ENCODE measurements at places on chromosomes 3 and 15.

DNA sequence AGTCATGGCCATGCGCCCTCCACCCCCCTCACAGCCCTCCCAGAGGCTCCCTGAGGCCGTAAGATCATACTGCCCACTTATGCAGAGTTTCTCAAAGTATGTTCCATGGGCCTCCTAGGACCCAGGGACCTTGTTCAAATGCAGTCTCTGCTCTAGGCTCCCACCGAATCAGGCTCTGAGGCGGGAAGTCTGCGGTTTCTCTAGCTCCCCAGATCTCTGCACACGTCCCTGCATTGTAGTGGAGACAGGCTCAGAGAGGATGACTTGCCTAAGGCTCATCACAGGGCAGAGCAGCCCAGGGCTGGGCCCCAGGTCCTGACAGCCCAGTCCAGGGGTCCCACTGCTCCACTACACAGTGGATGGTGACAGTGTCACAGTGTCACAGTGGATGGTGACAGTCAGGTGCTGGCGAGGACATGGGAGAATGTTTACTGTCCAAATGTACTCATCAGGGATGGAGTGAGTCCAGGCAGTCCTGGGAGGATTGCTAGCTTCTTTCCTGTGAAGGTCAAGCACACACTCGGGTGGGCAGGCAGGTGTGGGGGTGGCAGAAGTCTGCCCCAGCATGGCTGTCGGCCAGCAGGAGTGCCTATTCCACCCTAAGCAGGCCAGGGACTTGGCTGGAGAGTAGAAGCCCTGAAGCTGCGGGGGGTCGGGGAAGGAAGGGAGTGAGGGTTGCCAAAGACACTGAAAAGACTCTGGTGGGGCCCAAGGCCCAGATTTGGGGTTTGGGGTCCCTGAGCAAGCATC is 12.4 kb downstream of the ANKRD63 start:
- DNase-seq, result no peak

- no peak for DNase-seq
Observed at GRCh38 chr15:57334257-57334656, 42.0 kb upstream of the CGNL1 start.

GRCh38 chr3:43222590-43222989 is 63.8 kb upstream of the SNRK start:
- no peak for DNase-seq

- peak; percentile 62 for DNase-seq
Observed at GRCh38 chr3:8239718-8240695, 261.6 kb upstream of the LMCD1 start.

DNA sequence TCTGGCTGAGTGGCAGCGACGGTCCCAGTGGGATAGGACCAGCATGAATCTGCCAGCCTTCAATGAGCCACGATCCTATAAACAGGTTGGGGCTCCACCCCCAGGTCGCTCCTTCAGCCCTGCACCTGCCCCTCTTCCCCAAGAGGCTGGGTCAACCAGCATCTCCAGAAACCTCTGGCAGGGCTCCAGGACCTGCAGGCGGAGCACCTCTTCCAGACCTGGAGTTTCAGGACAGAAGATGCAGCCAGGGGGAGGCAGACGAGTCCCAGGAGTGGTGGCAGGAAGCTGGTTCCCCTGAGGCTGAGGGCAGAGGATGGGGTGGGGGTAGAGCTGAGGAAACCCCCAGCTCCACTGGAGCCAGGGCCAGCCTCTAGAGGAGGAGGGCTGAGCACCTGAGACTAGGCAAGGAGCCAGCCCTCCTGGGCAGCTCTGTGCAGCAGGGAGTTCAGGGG is at the start of gene PLA2G4D:
Gene PLA2G4D, minus strand, starts transcription at position 51 of the 452 bp plus-strand sequence. CDS start 103 bp downstream, outside the sequence.
- DNase-seq, result no peak

DNA sequence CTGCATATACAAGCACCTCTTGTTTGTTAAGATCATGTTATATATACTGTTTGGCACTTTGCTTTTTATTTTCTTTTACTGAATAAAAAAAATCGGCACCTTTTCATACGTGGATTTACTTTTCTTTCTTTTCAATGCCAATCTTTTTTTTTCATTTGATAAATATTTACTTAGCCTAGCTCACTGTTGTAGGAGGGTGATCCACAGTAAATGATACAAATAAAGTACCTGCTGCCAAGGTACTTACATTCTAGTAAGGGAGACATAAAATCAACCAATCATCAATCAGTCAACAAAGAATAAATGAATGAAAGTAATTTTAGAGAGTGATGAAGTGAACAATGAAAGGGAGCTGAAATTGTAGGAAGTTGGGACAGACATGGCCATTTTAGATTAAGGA is 18.3 kb downstream of the GNB5 start:
- DNase-seq, result no peak

- DNase-seq, result peak; percentile 69
Observed at GRCh38 chr15:99486371-99487336, 79.1 kb upstream of the MEF2A start.

DNA sequence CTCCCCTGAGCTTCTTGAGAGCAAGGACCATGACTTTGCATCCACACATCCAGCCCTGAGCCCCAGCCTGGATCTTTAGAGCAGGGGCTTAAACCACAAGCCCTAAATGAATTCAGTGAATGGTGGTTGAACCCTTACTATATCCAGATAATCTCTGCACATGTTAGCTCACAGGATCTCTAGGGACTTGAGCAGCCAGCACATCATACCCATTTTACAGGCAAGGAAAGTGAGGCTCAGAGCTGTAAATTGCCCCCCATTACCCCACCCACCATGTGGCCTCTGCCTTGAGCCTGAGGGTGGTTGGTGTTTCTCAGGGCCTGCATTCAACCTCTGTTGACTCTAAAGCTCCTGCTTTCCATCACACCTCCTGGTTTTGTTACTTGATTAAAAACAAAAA is 27.6 kb downstream of the EAF1 start:
- no peak for DNase-seq

GRCh38 chr15:56948000-56948763 is 29.7 kb downstream of the TCF12 start:
- no peak for DNase-seq

- no peak for DNase-seq
Observed at GRCh38 chr3:152547153-152547552, 278.4 kb downstream of the MBNL1 start.

DNA sequence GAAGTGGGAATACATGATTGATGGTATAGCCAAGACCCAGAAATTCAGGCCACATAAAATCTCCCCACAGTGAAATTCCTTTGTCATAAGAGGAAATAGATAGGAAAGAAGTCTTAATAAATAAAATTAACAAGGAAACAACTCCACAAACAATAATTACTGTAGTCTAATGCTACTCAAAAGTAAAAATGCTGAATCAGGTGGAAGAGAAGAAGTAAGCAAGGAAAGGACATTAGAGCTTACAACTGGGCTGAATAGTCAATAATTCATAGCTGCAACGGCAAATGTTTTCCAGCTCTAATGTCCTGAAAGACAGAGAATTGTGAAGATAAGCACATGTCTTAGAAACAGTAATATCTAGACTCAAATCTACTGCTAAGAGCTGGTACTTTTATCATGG is 64.4 kb downstream of the STRIT1 start:
- DNase-seq, result no peak

DNA sequence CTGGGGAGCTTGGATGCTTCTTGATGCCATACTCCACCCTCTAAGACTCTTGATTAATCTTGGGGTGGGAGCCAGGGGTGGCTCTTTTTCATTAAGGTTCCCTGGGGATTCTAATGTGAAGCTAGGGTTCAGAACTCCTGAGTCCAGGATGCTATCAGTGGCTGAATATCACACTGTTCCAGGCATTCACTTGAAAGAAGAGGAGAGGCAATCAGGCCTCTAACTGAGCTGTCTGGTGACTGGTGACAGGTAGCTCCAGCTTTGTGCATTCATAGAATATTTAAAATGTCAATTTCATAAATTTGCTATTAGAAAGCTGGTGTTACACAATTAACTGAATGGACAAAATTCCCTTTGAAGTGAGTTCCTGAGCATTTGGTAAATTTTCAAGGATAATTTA is 139.0 kb downstream of the CHDH start:
- DNase-seq, result no peak

DNA sequence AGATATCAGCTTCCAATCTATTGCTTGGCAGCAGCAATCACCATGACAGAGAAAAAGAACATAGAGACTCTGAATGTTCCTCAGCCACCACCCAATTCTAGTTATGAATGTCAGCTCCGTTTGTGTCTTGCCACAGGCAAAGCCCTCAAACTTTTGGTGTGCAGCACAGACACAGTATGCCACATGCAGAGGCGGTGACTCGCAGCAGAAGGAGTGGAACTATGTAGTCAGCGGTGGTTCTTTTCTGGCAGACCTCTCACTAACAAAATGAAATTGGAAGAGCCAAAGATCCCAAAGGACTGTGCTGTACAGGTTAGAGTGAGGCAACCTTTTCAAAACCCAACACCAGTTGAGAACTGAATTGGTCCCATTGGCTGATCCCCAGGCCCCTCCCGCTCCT is 220.9 kb downstream of the SLC9A9 start:
- no peak for DNase-seq

GRCh38 chr15:64651601-64652191 is 123.7 kb downstream of the RBPMS2 start:
- no peak for DNase-seq

GRCh38 chr15:57090496-57090859 is 172.0 kb downstream of the TCF12 start:
- DNase-seq, result no peak

GRCh38 chr15:39029741-39030140 is 465.1 kb upstream of the RASGRP1 start:
- DNase-seq, result no peak

DNA sequence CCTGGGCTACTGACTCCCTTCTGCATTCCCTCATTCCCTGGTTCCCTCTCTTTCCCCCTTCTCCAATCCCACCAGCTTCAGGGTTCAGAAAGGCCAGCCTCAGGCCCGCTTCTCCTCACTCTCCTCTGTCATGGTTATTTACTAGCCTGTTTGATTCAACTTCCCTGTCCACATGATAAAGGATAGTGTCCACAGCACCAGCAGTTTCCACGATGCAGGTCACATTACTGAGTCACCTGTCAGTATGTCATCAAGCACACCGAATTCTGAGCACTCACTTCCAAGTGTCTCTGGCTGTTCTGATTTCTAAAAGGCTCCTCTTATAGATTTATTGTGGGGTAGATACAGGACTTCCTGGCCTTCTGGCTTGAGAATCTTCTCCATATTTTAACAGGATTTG is 96.6 kb upstream of the CTNNB1 start:
- no peak for DNase-seq

- DNase-seq, result no peak
Observed at GRCh38 chr15:75199357-75199940, 2.2 kb upstream of the C15orf39 start.

DNA sequence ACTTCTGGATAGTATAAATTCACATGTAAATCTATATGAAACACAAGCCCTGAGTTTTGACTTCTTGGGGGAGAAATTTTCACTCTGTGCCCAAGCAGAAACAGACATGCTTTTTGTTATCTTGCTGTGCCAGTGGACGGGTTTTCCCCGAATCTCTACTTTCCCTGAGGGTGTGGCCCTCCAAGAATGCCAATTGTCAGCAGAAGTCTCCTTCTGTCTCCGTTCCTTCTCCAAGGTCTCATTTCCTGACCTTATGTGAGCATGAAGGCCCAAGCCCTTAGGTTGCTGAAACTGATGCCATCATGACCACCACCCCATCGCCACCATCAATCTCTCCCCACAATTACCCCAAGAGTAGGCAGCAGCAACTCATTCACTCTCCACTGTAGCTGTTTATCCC is 253.8 kb downstream of the XXYLT1 start:
- no peak for DNase-seq

DNA sequence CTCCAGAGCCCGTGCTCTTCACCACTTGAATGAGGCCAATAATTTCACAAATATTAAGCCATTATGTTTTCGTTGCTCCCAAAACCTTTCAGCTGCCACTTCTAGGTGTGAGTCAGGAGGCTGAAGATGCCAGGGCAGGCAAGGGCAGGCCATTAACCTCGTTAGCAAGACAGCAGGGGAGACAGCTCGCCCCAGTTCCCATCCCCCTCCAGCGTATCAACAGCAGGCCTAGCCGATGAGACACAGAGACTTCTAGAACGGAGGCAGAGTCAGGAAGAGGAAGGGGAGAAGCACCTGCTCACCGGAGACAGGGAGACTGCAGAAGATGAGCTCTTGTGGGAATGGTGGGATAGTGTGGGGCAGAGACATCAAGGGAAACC is 28.0 kb upstream of the PLA2G4E start:
- no peak for DNase-seq

DNA sequence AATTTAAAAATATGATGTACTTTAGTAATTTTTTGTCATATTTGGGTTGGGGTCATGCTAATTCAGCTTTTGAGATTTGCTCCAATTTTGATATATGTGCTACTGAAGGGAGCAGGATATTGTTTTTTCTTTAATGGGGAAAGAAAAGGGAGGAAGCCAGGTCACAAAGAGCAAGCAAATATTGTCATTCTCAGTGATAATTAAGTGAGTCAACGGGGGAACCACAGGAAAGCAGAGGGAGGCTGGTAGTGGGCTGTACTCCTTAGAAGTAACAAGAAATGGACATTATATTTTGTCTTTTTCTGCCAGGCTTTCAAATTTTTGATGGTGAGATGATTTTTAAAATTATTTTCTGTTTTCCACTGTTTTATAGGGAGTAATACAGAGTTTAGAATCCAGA is 45.6 kb upstream of the NMD3 start:
- no peak for DNase-seq

DNA sequence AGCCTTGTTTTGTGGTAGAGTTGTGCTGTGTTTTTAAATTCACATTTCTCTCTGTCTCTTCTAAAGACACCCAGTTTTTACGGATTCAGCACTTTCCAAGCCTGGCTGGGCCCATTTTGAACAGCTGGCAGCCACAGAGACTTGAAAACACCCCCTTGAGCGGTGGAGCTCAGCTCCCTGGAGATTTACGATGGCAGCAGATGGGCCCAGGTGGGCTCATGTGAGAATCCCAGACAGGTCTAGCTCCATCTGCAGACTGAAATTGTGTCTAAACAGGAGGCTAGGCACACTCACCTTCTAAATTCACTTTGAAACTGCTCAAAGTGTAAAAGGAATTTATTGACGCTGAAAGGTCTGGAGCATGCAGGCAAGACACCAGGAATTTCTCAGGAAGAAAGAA is 232.0 kb upstream of the HES1 start:
- DNase-seq, result no peak

DNA sequence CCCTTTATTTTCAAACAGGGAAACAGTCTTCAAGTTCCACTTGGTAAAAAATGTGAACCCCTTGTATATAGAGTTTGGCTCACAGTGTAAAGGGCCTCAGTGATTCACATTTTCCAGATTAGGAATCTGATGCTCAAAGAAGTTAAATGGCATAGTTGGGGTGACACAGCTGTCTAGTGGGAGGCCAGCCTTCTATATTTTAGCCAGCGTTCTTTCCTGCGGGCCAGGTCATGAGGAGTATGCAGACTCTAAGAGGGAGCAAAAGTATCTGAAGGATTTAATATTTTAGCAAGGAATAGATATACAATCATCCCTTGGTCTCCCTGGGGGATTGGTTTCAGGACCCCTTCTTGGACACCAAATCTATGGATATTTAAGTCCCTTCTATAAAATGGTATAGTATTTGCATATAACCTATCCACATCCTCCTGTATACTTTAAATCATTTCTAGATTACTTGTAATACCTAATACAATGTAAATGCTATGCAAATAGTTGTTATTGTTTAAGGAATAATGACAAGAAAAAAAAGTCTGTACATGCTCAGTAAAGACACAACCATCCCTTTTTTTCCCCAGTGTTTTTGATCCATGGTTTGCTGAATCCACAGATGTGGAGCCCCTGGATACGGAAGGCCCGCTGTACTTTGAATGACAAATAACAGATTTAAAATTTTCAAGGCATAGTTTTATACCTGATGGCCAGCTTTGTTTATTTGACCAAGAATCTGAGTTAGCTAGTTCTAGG is 7.0 kb downstream of the B2M start:
- DNase-seq, result no peak

Data from D341Med (cell line).